ENCODE measurements at places on chromosomes 11 and 22.

DNA sequence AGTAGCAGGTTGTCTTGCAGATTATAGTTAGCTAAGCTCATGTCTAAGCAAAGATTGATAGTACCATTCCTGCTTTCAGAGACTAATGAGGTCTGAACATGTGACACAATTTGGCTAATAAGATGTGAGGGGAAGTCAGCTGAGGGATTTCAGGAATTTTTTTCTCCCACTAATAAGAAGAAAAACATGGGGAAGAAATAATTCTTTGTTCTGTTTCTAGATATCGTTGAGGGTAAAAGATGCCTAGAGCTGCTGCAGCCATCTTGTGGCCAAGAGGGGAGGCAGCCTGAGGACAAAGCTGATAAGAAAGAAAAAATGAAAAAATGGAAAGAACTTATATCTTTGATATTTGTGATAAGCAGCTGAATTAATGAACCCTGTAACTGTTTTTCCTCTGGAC is 1334.4 kb downstream of the LRRC4C start:
- DNase-seq, result no peak

- no peak for DNase-seq
Observed at GRCh38 chr22:31488346-31488883, 1.2 kb downstream of the EIF4ENIF1 start.

DNA sequence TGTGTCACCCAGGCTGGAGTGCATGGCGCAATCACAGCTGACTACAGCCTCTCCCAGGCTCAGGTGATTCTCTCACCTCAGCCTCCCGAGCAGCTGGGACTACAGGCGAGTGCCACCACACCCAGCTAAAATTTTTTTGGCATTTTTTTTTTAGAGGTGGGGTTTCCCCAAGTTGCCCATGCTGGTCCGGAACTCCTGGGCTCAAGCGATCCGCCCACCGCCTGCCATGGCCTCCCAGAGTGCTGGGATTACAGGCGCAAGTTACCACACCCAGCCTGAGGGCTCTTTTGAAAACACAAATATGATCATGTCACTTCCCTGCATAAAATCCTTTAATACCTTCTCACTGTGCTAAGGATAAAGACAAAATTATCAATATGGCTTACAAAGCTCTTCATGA is 88.1 kb downstream of the MAML2 start:
- no peak for DNase-seq

- DNase-seq, result no peak
Observed at GRCh38 chr11:29934115-29934638, 82.7 kb downstream of the KCNA4 start.

GRCh38 chr11:43687120-43687791 is 6.7 kb downstream of the HSD17B12 start:
- DNase-seq, result no peak

GRCh38 chr22:38468443-38469305 is 778 bp downstream of the KDELR3 start:
- no peak for DNase-seq

Data from iPS DF 6.9 (cell line).